Cerebellar nuclear complex (tissue), 1 donor: ENCODE measurements at places on chromosomes 4 and X.

- DNase-seq = no peak
These were observed 23.3 kb upstream of the LNX1 start for GRCh38 chr4:53614591-53614990.

DNA sequence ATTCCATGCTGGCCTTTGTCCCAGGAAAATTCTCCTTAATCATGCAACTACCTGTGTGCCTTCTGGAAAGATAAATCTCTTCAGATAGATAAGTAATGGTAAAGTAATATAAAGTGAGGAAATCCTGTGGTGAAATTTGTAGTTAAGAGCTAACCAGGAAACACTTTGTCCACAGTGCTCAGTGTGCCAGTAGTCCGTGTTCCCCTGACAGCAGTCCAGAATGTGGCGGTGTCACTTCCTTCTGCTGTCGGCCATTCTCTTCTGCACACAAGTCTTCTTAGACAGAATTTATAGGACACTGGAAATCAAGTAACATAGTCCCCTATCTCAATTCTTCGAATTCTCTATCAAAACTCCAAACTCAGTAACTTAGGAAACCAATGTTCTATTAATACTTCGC is 5.7 kb upstream of the CXXC4 start:
- DNase-seq = no peak

DNA sequence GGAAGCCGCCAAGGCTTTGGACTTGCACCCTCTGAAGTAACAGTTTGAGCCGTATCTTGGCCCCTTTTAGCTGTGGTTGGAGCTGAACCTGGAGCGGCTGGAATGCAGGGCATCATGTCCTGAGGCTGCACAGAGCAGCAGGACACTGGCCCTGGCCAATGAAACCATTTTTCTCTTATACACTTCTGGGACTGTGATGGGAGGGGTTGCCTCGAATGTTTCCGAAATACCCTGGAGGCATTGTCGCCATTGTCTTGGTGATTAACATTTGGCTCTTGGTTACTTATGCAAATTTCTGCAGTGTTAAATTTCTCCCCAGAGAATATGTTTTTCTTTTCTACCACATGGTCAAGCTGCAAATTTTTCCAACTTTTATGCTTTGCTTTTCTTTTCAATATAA is 137.2 kb downstream of the MAGEC1 start:
- no peak for DNase-seq

DNA sequence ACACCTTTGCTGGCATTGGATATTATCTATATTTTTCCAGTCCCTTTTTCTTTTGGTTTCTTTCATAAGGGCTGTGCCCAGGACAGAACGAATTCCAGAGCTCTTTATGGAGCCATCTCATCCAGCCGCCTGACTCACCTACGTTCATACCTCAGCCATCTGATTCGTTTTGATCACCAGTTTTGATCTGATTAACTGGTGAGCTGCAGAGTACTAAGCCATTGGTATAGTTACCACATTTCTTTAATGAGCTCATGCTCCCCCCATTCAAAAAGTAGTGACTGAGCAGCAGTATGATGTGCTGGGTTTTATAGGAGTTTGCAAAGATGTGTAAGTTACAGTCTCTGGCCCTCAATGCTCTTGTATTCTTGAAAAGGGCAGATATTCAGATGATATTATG is 43.0 kb upstream of the CDKN2AIP start:
- DNase-seq = no peak
